ENCODE measurements at places on chromosomes 2 and 18. TPM values are rescaled to one million over a fixed set of nuclear protein-coding genes. Genes with fewer than 3 reads are reported as not detected.

DNA sequence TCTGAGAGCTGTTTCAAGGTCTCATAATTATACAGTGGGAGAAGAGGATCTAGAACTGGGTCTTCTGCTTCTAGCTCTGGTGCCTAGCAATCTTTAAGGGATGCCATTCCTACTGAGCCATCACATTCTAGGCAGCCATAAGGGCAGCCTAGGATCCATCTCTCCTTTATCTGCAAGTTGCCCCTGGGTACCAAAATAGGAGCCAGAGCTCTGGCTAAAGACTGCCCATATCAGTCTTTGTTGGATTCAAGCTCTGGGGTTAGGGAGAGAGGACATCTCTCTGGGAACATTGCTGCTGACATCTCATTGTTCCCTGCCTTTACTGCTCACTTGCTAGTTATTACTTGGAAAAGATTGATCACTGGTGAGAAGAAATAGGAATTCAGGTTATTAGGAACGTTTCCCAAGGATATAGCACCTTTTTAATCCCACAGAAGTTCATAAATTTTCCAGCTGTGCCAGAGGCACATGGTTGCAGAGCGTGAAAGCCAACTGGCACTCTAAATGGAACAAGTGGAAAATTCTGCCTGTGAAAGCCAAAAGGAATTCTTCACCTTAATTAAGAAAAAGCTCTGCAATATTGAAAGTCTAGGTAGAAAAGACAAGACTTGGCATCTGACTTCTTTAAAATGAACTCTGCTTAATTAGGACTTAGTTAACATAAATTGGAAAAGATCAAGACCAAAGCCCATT is 102.2 kb downstream of the CDC42EP3 start:
- no peak for DNase-seq

DNA sequence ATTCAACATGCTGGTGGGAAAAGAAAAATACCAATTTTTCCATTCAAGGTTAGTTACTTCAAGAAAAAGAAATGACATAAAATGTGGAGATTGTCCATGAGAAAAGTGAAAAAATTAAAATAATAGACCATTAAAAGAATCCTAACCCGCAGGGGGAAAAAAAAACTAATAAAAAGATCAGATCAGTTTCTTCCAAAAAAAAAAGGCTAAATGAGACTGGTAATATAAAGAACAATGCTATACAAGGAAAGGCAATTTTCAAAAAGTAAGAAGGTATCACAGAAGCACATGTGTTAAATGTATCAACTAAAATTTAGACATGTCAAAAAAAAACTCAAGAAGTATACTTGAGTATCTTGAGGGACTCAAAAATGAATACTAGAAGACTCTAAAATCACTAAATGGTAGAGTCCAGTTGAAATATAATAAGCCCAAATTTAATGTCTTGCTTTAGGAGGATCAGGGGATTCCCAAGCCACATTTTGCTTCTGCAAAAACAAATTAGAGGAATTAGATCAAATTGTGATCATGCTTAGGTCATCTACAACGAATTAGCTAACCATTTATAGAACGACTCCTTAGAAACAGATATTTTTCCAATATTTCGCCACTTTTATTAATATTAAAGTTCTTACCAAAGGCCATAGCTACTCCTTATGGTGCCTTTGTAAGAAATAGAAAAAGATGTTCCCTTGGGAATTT is 35.8 kb upstream of the GLS start:
- no peak for DNase-seq

DNA sequence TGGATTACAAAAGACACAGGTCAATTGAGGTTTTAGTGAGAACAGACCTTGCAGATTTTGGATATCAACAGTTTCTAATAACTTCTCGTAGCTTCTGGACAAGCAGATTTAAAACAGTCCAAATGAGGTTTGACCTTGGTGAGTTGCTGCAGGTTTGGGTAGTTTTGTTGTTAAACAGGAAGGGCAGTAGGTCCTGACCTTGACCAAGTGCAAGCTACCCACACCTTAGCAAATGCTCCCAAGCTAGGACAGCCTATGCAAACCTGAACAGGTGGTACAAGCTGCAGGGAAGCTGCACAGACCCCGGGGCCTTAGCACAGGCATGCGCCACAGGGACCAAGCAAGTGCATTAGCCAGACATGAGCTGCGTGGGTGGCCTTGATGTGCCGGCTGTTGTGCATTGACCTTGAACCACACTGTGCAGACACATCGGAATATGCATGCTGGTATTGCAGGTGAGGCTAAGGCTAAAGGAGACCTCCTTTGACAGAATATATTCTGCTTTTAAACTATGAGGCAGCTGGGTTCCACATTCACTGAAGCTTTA is 40.2 kb upstream of the AGAP1 start:
- no peak for DNase-seq

- peak; percentile 44 for DNase-seq
Observed at GRCh38 chr2:47719099-47719498, 63.8 kb upstream of the MSH6 start.

- no peak for DNase-seq
Observed at GRCh38 chr2:72759755-72760154, 66.1 kb downstream of the EXOC6B start.

GRCh38 chr2:33042265-33042664 is 95.5 kb downstream of the LTBP1 start:
- no peak for DNase-seq

DNA sequence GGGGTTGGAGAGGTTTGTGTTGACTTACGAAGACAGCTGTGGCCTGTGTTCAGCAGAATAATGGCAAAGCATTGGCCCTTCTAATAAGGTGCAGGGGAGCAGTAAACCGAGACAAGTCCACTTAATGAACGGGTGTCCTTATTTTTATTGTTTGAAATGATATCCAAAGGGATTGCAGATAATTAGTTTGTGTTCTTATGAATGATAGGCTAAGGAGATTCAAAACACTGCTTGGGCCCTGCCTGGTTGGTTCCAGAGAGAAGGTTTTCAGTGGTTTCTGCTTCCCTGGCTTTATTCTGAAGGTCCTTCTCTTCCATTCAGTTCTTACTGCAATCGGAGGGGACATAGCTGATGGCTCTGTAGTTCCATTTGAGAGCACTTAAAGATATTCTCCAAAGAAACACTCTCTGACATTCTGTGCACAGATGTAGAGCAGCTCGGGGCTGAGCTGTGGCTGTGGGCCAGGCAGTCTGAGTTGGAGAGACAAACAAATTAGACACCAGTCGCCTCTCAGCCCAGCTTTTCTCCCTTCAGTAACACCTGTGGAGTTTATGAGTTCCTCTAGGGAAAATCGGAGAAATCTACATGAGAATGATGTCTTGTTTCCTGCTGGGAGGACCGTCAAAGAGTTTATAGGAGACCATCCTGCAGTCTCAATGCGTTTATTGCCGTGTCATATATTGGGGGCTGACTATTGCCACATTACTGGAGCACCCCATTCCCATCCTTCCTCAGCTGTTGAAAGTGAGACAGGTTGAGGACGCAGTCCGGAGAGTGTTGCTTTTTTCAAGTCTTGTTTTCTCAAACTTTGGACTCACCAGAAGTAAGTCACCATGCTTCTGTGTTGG is 6.5 kb downstream of the GREB1 start:
- DNase-seq: no peak

GRCh38 chr2:162327806-162328205 is 9.3 kb upstream of the IFIH1 start:
- DNase-seq: no peak

- no peak for DNase-seq
Observed at GRCh38 chr2:70357684-70358071, 55.8 kb upstream of the FAM136A start.

DNA sequence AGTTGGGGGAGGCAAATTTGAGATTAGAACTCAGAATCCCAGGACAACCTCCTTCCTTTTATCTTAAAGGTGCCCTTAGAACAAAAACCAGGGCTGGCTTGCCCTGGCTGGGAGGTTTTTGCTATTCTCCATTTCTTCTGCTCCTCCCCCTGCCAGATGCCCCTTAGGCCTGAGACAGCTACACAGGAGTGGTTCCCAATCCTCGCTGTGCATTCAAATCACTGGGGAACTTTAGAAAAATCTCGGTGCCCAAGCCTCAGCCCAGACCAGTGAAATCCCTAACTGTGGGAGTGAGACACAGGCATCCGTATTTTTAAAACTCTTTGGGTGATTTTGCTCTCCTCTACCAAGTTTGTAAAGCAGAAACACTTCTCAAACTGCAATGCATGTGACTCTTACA is 38.8 kb downstream of the LBH start:
- no peak for DNase-seq

DNA sequence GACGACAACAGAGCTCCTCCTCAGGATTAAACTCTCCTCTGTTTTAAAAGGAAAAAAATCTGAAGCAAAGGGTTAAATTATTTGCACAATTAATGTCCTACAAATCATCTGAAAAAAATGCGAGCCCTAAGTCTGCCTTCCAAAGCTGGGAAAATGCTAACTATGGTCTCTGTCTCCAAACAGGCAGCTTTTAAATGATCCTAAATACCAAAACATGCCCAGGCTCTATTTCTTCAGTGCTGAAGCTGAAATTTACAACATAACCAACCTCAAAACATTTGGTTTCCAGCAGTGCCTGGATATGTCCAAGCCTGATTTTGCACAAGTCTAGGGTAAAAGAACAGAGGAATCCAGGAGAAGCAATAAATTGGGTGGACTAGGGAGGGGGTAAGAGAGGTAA is 57.2 kb downstream of the LBH start:
- DNase-seq: no peak

DNA sequence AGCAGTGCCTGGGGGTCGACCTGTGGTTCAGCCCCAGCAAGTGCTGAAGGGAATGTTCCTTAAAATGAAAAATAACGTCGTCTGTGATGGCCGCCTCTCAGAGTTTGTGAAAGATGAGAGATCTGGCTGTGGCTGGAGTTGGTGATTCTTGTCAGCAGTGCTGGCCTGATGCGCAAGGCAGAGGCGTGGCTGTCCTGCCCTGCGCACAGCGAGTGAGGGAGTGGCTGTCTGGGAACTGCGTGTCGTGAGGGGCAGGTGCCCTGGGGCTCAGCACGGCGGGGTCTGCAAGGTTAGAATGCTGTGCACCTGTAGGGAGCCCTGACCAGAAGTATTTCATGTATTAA is 8.8 kb downstream of the NFATC1 start:
- no peak for DNase-seq

- no peak for DNase-seq
Observed at GRCh38 chr2:120654381-120655134, 81.1 kb upstream of the GLI2 start.

- DNase-seq: no peak
Observed at GRCh38 chr2:7913974-7914373, 767.9 kb upstream of the ID2 start.

DNA sequence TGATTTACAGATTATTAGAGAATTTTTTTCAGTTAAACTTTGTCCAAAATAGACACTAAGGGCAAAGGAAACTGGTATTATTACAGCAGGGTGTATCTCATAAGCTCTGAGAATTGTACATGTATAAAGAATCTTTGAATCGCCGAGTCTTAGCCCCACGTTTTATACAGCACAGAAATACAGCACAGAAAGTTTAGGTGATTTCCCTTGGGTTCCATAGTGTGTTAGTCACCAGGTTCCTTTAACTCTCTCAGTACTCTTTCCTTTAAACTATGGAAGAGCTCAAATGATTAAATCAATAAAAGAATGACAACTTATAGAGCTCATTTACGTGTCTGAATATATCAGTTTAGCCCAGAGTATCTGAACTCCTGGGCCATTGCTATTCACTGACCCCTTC is 256.8 kb downstream of the NEDD4L start:
- DNase-seq: no peak

DNA sequence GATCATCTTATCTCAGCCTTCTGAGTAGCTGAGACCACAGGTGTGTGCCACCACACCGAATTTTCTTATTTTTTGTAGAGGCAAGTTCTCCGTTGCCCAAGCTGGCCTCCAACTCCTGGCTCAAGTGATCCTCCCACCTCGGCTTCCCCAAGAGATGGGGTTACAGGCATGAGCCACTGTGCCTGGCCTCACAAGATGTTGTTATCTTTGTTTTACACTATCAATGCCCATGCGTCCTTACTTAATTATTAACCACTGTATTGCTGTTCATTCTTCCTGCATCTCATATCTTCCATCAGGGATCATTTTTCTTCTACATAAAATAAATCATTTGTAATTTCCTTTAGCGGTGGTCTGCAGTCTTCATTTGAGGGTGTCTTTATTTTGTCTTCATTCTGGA is 181.9 kb downstream of the TGIF1 start:
- DNase-seq: no peak

DNA sequence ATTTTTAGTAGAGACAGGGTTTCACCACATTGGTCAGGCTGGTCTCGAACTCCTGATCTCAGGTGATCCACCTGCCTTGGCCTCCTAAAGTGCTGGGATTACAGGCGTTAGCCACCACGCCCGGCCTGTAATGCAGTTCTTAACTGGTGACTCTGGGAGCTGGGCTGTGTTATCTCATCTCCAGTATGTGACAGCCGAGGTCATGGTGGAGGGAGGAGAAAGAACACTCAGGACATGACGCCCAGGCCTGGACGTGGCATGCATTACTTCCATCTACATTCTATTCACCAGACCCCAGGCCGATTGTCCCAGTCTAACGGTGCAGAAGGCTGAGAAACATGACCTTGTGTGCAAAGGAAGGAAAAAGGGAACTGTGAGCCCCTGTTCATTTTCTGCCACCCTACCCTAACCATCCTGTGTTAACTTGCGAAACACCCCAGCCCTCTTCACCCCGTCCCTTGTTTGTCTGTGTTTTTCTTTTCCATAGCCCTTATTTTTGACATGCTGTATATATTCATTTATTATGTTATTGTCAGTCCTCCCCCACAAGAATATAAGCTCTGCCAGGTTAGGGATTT is 88.1 kb upstream of the ASAP2 start:
- DNase-seq: no peak

- no peak for DNase-seq
Observed at GRCh38 chr18:49018554-49019445, 68.0 kb upstream of the SMAD7 start.

- no peak for DNase-seq
Observed at GRCh38 chr2:13227578-13227977, 510.8 kb downstream of the TRIB2 start.

Gene ZNF804A
- 1.7 TPM for total RNA-seq

Gene PDE1A
- not detected for total RNA-seq

Gene RAMP1
- total RNA-seq: not detected

Gene ELOA2
- total RNA-seq: not detected

Gene C2orf80
- total RNA-seq: not detected

Gene SLC9A4
- 0.05 TPM for total RNA-seq

Gene SPDYA
- total RNA-seq: 0.58 TPM

Gene SERPINB7
- not detected for total RNA-seq

Gene POMC
- total RNA-seq: 6.2 TPM

Gene TUBB8B
- total RNA-seq: not detected

Gene C2orf81
- total RNA-seq: 9.8 TPM

Gene NEURL3
- total RNA-seq: 0.44 TPM

Gene SULT1C4
- not detected for total RNA-seq

Gene SOWAHC
- total RNA-seq: 2.0 TPM
